ENCODE measurements at places on chromosomes 1 and 21.
A peak's percentile ranks its signal among the peaks of the same experiment; 100 is the strongest.

- no peak for DNase-seq
Observed at GRCh38 chr1:162703708-162704107, 71.4 kb downstream of the DDR2 start.

GRCh38 chr1:205210756-205211168 is 740 bp downstream of the DSTYK start:
- no peak for DNase-seq

GRCh38 chr21:32403201-32403777 is 9.2 kb upstream of the EVA1C start:
- peak; percentile 58 for DNase-seq

GRCh38 chr21:42711667-42712066 is 58.2 kb downstream of the PDE9A start:
- DNase-seq: peak; percentile 14

- DNase-seq: no peak
Observed at GRCh38 chr1:96923753-96924152, 202.2 kb downstream of the PTBP2 start.

DNA sequence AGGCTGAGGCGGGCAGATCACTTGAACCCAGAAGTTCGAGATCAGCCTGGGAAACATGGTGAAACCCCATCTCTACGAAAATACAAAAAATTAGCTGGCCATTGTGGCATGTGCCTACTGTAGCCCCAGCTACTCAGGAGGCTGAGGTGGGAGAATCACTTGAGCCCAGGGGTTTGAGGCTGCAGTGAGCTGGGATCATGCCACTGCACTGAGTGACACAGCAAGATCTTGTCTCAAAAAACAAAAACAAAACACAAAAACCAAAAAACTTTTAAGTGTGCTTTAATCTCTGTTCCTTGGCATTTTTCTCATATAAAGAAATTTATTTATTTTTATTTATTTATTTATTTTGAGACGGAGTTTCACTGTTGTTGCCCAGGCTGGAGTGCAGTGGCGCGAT is 208.2 kb downstream of the URB2 start:
- DNase-seq: no peak

GRCh38 chr1:64663668-64664067 is 81.2 kb upstream of the RAVER2 start:
- no peak for DNase-seq

DNA sequence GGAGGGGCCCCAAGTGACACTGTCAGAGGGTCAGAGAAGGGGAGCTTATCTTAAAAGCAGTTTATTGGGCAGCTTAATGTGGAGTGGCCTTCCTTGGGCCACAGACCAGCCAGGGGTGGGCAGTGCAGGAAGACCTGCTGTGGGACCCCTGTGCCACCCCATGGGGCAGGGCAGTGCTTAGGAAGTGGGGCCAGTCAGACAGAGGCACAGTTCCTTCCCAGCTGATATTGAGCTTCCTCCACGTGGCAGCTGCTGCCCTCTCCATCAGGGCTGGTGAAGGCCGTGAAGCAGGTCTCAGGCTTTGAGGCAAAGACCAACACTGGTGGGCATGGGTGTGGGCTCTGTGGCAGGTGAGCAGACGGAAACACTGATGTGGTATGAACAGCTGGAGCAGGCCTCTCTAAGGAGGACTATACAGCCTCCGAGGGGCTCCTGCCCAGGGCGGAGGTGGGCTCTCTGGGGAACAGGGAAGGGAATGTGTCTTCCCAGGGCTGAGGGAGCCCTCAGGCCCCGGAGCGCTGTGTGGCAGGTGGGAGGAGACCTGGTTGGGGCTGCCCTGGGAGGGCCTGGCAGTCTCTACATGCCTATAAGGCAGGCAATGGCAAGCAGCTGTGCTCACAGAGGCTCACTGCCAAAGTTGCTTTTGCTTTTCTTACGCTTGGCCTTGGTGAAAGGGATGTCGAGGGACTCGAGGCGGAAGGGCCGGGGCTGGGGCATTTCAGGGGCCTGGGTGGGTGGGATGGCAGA is 3.0 kb upstream of the DDOST start:
- DNase-seq: no peak

- no peak for DNase-seq
Observed at GRCh38 chr1:74427681-74428080, 84.7 kb downstream of the LRRC53 start.

GRCh38 chr1:3061981-3062615 is 6.9 kb upstream of the PRDM16 start:
- DNase-seq: no peak

DNA sequence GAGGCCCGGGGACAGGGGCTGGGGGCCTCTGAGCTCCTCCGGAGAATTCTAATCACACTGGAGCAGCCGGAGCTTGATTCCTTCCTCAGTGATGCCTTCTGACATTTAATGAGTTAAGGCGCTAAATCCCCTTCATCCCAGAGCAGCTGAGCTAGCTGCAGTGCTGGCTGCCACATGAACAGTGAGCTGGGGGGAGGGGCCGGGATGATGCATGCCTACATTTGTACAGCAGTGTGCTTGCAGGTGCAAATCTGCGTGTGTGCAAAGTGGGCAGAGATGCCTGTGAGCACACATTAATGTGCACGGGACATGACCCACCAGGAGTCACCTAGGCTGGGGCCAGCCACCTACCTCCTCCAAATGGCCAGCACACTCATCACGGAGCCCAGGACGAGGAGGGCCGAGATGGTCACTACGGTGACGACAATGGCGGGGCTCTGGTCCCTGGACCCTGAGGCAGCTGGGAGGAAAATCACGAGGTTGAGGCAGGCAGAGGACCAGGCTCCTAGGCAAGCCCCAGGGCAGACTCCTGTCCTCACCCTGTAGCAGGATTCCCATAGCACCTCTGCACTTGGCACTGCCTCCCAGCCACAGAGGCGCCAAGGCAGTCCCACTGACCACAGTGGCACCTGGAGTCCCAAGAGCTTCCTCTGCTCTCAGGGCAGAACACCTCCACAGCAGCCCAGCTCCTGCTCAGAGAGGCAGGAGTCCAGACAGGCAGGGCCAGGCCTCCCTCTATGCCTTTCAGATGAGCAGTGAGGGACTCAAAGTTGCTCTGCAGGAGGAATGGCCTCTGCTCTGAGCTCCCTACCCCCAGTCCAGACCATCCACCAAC is 34.7 kb downstream of the CDCA8 start:
- DNase-seq: no peak

GRCh38 chr1:232507571-232507970 is 122.4 kb downstream of the SIPA1L2 start:
- no peak for DNase-seq

DNA sequence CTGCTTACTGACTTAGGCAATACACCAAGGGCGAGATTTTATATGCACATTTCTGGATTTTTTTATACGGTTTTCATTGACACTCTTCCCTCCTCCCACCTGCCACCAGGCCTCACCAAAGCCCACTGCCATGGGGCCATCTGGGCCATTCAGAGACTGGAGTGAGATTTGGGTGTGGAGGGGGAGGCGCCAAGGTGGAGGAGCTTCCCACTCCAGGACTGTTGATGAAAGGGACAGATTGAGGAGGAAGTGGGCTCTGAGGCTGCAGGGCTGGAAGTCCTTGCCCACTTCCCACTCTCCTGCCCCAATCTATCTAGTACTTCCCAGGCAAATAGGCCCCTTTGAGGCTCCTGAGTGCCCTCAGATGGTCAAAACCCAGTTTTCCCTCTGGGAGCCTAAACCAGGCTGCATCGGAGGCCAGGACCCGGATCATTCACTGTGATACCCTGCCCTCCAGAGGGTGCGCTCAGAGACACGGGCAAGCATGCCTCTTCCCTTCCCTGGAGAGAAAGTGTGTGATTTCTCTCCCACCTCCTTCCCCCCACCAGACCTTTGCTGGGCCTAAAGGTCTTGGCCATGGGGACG is 57.9 kb downstream of the LACTBL1 start:
- DNase-seq: no peak

Measured in NCI-H1417 (cell line).